Activated T-helper 2 cell treated with anti-CD3 and anti-CD28 coated beads, Interferon-gamma antibody, Interleukin-2, Interleukin-4, amounts not matched to agents 10 μg/mL and 5 μg/mL and 100 μg/mL, durations not matched to agents 14 hours and 24 hours and 36 hours (primary cell): ENCODE measurements at places on chromosomes 3 and 15. TPM values are rescaled to one million over a fixed set of nuclear protein-coding genes. Genes with fewer than 3 reads are reported as not detected.

DNA sequence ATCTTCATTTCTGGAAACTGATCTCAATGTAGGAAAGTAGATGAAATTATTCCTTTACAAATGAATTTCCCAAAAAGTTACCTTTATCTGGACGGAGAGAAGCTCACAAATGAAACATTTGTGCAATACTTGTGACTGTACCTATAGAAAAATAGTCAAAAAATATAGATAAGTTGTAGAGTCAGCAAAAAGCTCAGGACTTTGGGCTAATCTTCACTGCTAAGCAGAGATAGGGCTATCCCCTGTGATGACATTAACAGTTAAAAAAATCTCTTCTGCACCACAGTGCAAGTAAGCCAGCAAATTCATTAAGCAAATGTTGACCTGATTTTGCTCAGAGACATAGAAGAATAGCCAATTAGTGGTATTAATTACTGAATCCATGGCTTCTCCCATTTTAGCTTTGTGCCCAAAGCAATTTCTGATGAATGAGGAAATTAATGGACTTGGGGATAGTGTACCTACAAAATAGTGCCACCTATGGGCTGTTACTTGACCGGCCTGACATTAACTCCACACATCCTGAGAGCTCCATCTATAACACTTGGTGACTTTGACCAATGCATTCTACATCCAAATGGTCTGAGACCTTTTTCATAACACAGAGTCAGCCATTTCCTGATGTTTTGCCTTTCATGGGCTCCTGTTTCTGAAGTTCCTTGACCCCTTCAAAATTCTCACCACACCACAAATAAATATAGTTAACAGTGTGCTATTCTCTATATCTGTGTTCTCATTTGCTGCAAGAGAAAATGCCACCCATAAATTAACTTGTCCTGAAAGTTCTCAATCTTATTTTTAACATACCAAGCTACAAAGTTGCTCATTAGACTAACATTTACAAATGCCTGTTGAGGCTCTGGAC, 105.0 kb downstream of the SSR3 start:
- no peak for DNase-seq

The GRM7 gene
- not detected in 2 replicates for total RNA-seq

DNA sequence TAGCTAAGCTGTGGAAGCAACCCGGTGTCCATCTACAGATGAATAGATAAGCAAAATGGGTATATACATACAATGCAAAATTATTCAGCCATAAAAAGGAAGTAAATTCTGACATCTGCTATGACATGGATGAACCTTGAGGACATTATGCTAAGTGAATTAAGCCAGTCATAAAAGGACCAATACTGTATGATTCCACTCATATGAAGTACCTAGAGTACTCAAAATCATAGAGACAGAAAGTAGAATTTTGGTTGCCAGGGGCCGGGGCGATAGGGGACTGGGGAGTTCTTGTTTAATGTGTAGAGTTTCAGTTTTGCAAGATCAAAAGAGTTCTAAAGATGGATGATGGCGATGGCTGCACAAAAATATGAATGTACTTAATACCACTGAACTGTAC, 10.3 kb downstream of the EID1 start:
- DNase-seq = no peak

- DNase-seq = no peak
Observed at GRCh38 chr3:179801856-179802255, 149.0 kb downstream of the USP13 start.

GRCh38 chr3:7684182-7684715, 817.4 kb upstream of the LMCD1 start:
- DNase-seq = no peak

DNA sequence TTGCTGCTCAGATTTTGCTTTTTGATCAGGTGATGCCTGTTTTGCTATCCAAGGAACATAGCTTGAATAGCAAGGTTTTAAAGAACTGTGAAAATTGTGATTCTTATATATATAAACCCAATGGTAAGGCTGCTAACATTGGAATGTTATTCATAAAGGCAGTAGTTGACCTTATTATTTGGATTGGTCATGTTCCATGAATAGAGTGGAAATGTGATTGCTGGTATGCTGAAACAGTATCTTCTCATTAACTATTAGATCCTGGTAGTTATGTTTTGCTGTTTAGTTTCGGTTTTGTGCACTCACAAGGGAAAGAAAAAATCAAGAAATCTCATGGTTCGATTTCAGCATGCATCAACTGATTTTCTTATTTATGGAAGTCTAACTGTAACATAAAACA, 78.7 kb upstream of the NPHP3 start:
- no peak for DNase-seq

- no peak for DNase-seq
Observed at GRCh38 chr3:184805351-184806038, 6.5 kb upstream of the VPS8 start.

The CHMP2B gene
- 25.0 and 25.2 TPM in 2 replicates for total RNA-seq

DNA sequence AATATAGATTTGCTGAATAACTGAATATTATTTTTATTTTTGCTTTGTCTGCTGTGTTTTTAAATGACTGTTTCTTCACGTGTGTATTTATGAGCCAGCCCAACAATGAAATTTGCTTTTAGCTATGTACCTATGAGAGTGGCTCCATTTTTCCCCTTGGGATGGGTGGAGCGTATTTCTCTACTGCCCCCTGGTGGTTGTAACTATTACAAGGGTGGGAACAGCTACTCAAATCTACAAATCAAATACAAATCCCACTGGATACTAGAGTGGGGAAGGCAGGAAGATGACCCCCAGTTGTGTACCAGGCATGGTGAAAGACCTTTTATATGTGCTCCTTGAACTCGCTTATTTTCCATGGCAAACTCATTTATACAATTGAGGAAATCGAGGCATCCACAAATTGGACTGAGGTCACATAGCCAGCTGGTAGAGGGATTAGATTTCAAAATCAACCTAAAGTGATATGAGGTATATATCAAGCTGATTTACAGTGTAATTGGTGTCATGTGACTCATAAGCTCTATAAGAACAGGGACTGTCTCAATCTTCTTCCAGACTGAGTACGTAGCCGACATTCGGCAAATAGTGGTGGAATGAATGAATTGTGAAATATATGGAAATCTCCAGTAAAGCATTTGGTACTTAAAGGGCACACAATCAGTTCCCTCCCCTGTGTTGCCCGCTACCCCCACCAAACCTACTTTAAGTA, 69.5 kb upstream of the VEPH1 start:
- DNase-seq = no peak

- no peak for DNase-seq
Observed at GRCh38 chr3:160097478-160097877, 108.8 kb downstream of the IL12A start.

GRCh38 chr3:187684880-187685279, 14.7 kb upstream of the SST start:
- DNase-seq = no peak

DNA sequence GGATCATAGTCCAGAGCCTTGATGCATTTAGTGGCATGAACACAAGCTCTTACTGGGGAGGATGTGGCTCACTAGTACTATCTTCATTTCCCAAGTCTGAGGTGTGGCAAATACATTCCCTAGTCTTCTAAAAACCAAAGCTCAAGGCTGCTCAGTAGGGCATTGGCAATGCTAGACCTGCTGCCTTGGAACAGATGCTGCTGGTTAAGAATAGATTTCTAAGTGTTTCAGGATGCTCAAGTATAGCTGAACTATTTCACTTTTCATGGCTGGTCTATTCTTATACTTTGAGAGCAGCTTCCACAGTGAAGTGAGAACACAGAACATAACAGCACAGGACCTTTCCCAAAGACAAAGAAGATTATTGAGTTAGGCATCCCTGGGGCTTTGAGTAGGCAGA, 178.8 kb downstream of the CHST2 start:
- no peak for DNase-seq

DNA sequence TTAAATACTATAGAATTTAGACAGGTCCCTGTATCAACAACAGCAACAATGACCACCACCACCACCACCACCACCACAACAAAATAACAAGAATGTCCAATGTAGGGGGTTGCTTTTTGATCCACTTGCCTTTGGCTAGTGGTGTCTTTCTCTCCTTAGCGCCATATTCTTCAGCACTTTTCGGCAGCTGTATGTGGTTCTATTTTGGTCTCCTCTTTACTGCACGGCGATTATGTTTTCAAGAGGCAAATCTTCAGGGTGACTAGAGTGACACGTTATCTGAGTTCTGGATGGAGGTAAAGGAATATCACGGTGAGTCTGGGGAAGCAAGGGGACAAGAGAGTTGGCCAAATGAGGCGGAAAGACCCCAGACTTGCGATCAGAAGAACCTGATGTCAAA, 56.1 kb downstream of the ST6GAL1 start:
- no peak for DNase-seq

DNA sequence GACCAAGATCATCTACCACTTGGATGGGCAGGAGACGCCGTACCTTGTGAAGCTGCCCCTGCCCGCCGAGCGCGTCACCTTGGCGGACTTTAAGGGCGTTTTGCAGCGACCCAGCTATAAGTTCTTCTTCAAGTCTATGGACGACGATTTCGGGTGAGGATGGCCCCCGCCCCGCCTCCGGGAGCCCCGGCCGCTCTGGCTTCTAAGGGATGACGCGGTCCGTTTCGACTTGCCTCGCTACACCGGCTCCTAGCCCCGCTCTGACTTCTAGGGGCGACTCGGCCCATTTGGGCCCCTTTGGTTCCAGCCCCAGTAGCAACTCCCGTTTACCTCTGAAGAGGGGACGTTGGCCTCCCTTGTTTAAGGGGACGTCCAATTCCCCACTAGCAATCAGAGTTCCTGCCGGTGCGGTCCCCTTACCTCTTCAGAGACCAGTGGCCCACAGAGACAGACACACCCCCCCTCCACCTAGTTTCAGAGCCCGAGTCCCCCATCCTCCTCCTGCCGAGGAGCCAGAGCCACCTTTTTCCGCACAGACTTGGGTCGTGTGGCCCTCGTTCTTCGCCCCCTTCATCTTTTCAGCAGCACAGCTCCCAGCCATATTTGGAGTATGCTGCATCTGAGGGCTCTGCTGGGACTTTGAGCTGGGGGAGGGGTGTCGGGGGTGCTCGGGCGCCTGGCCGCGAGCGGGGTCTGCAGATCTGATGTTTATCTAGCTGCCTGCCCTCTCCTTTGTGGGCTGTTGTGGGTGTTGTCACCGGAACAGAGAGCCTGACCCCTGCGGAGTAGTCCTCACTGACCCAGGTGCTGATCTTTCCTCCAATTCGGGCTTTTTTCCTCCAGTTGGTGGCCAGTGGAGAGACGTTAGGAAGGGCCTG, 706 bp downstream of the DVL3 start:
- DNase-seq = peak; percentile 39

DNA sequence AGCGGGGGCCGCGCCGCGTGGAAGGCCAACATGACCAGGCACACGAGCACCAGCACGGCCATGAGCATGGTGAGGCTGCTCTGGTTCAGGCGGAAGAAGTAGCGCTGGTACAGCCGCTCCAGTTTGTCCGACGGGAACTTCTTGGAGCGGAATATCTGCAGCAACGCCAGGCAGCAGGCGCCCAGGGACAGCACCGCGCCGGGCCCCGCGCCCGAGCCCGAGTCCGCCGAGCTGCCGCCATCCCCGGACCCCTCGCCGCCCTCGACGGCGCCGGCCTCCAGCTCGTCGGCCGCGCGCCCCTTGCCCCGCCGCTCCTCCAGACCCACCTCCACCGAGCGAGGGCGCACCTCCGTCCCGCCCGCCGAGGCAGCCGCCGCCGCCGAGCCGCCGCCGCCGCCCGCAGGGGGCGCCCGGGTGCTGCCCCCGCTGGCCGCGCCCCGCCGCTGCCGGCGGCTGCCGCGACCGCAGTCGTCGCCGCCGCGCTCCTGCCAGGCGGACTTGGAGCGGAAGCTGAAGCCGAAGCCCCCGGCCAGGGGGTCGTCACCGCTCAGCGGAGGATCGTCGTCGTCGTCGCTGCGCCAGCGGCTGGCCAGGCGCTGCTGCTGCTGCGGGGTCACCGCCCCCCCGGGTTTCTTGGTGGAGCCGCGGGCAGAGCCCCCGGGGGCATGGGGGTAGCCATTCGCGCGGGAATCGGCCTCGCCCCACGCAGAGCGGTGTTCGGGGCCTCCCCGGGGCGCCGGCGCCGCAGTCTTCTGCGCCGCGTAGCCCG, 957 bp downstream of the ADCY5 start:
- peak; percentile 31 for DNase-seq

- DNase-seq = no peak
Observed at GRCh38 chr3:183485585-183485984, 57.2 kb upstream of the MCF2L2 start.

The OR5K2 gene
- total RNA-seq = not detected in 2 replicates

DNA sequence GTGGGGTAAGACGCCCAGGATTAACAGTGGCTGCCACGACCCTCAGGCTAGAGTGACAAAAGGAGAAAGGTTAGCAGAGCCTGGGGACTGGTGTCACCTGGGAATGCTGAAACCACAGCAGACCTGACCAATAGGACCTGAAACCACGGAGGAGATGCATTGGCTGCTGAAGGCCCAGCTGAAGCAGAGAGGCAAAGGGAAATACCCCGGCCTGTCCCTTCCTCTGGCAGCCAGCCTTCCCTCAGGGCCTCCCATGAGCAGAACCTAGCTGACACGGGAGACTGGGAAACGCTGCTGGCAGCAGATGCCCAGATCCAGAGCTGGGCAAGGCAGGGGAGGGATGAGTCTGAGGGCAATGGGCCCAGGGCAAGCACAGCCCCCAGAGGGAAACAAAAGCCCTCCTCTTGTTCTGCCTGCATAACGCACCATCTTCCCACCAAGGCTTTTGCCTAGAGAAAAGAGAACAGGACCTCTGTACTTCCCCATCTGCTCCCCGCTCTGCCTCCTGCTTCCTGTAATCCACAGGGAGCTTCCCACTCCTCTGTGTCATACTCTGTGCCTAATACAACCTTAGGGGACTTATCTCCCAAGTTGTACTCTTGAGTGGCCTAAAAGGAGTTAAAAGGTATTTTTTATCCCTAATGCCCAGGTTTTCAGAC, 216.2 kb downstream of the ABHD5 start:
- no peak for DNase-seq

The ROPN1B gene
- total RNA-seq = not detected in 2 replicates

DNA sequence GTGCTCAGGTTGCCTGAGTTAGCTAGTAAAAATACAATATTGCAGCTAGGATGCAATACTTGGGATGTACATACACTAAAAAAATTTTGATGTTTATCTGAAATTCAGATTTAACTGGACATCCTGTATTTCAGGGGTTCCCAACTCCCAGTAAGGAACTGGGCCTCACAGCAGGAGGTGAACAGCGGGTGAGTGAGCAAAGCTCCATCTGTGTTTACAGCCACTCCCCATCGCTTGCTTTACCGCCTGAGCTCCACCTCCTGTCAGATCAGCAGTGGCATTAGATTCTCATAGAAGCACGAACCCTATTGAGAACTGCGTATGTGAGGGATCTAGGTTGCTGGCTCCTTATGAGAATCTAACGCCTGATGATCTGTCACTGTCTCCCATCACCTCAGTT, 285.1 kb upstream of the PROK2 start:
- no peak for DNase-seq

- no peak for DNase-seq
Observed at GRCh38 chr15:78363381-78363734, 23.2 kb downstream of the CRABP1 start.

The NTRK3 gene
- 0.51 and 0.73 TPM in 2 replicates for total RNA-seq

- DNase-seq = no peak
Observed at GRCh38 chr3:187238239-187238638, 41.0 kb downstream of the RTP1 start.

- DNase-seq = no peak
Observed at GRCh38 chr3:58518291-58518789, 18.6 kb downstream of the ACOX2 start.

GRCh38 chr3:64903006-64903405, 215.2 kb upstream of the ADAMTS9 start:
- DNase-seq = no peak
